PC-9 (cell line): ENCODE measurements at places on chromosomes 11 and 22. TPM values are rescaled to one million over a fixed set of nuclear protein-coding genes. Genes with fewer than 3 reads are reported as not detected.

Gene OPCML
- total RNA-seq = not detected in 2 replicates

Gene OR52A1
- not detected in 2 replicates for total RNA-seq

Gene SELENOH
- total RNA-seq = 211 and 318 TPM in 2 replicates

DNA sequence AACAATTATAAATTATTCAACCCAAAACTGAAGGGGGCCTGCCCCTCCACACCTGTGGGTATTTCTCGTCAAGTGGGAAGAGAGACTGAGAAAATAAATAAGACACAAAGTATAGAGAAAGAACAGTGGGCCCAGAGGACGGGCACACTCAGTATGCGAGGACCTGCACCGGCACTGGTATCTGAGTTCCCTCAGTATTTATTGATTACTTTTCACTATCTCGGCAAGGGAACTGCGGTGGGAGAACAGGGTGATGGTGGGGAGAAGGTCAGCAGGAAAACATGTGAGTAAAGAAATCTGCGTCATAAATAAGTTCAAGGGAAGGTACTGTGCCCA, 3.2 kb downstream of the C11orf54 start:
- H3K4me3 ChIP-seq = no peak overlapping the region
- no peaks in the 10 kb centered on the region for H3K27me3 ChIP-seq
- H3K4me1 ChIP-seq = peaks cover 6% of the 10 kb centered on the region
- DNase-seq = no peak
- H3K36me3 ChIP-seq = peaks cover 20% of the 10 kb centered on the region

- no peaks in the 10 kb centered on the region for H3K4me1 ChIP-seq
- no peaks in the 10 kb centered on the region for H3K27me3 ChIP-seq
- H3K4me3 ChIP-seq = no peak overlapping the region
- no peaks in the 10 kb centered on the region for H3K36me3 ChIP-seq
- H3K27ac ChIP-seq = no peak overlapping the region
These were observed 3.7 kb downstream of the KCNK4 start for GRCh38 chr11:64294774-64295173.

GRCh38 chr11:106271086-106271485, 193.6 kb downstream of the AASDHPPT start:
- no peak for DNase-seq
- H3K27me3 ChIP-seq = no peaks in the 10 kb centered on the region
- H3K4me1 ChIP-seq = no peaks in the 10 kb centered on the region
- H3K36me3 ChIP-seq = no peaks in the 10 kb centered on the region
- H3K4me3 ChIP-seq = no peak overlapping the region
- no peak overlapping the region for H3K27ac ChIP-seq

- H3K4me3 ChIP-seq = peak overlapping the region; percentile 38; the same call in 1 of the 2 replicates
- no peak for DNase-seq
- H3K27ac ChIP-seq = peak overlapping the region; percentile 95
- peaks cover 40% of the 10 kb centered on the region for H3K4me1 ChIP-seq
- H3K36me3 ChIP-seq = no peaks in the 10 kb centered on the region
These were observed 57.1 kb upstream of the TIMP3 start for GRCh38 chr22:32744176-32744959.

DNA sequence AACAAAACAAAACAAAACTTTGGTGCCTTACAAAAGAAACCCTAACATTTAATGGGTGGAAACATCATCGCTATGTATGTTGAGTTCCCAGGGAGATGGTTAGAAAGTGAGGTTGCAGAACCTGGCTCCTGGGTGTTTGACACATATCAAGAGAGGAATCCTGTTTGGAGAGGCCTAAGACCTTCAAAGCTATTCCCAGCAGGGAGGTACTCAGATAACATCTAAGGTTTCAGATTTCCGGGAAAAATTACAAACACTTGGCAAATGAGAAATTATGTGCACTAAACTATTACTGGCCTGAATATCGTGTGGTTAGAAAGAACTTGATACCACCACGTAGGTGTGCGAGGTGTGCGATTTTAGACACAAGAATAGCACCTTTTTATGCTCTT, 18.5 kb downstream of the TRIM5 start:
- no peak for DNase-seq
- H3K4me1 ChIP-seq = peaks cover 8% of the 10 kb centered on the region
- H3K27me3 ChIP-seq = no peaks in the 10 kb centered on the region
- no peaks in the 10 kb centered on the region for H3K36me3 ChIP-seq

GRCh38 chr11:76639621-76640020, 30.9 kb downstream of the LRRC32 start:
- H3K4me3 ChIP-seq = no peak overlapping the region
- no peak overlapping the region for H3K27ac ChIP-seq
- DNase-seq = no peak
- H3K27me3 ChIP-seq = peaks cover 92% of the 10 kb centered on the region
- no peaks in the 10 kb centered on the region for H3K4me1 ChIP-seq
- no peaks in the 10 kb centered on the region for H3K36me3 ChIP-seq
